ENCODE measurements at places on chromosomes 12 and 14.
A peak's percentile ranks its signal among the peaks of the same experiment; 100 is the strongest.

DNA sequence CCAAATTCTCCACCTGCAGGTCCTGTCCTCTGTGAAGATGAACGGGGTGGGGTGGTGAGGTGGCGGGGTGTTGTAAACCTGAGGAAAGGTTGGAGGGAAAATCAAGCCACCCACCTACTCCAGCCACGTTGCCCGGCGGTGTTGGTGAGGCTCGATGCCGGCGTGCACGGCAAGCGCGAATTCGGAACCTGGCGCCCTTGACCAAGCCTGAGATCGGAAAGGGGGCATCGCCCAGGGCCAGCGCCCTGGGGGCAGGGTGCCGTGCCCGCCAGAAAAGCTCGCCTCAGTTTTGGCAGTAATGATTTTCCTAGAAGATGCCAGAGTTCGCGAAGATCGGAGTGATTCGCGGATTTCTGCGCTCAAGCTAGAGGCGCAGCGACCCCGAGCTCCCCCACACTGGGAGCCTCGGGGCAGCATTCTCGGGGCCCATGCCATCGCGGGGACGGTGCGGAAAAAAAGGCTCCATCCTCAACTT, 817 bp downstream of the STXBP6 start:
- DNase-seq, result no peak

DNA sequence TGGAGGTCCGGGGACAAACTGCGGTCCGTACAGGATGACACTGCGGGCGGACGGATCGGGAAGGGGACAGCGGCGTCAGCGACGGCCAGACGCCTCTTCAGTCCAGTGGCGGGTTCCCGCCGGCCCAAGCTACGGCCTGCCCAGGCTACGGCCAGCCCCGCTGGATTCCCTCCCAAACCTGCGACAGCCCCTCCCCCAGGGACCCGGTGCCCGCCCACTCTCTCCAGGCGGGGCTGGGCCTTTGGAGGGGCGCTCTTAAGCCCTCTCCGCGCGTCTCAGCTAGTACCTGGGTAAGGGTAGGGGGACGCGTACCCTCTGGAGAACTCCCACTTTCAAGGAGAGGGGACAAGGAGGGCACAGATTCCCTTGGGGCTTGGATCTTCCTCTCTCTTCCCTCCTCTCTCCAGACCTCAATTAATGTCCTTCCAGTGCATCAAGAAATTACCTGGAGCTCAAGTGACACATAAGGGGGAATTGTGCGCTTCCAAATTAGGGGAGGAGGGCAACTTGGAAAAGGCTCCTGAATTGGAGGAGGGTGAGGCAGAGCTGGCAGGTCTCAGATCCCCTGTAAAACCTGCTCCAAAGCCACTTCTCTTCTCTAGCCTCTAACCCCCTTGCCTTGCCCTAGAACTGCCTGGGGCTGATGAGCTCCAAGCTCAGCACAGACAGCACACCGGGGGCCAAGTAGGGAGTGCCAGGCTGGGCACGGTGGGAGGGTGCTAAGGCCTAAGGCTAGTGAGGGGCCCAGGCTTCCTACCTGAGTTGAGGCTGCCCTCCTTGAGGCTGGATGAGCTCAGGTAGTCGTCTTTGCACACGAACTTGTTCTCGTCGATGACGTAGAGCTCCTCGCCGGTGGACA, 3.1 kb downstream of the LHX5 start:
- DNase-seq, result no peak

- no peak for DNase-seq
Observed at GRCh38 chr14:64391986-64392385, 3.8 kb downstream of the MTHFD1 start.

GRCh38 chr12:72574138-72574537, 302.0 kb downstream of the TRHDE start:
- DNase-seq, result no peak

DNA sequence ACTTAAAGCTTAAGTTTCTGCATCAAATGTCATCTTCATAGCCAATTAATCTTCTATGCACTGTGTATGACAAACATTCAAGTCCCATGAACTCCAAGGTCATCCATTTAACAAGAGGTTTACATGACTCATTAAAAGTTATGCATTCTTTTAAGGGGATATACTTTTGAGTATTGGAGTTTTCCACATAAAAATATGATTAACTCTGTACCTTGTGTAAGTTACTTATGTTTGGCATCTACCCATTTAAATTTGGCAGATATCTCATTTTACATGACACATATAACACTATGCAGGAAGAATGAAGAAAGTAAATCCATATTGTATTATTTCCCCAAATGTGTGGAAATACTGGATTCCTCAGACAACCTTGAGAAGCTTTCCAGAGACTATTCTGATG, 240.2 kb downstream of the PAX9 start:
- no peak for DNase-seq

DNA sequence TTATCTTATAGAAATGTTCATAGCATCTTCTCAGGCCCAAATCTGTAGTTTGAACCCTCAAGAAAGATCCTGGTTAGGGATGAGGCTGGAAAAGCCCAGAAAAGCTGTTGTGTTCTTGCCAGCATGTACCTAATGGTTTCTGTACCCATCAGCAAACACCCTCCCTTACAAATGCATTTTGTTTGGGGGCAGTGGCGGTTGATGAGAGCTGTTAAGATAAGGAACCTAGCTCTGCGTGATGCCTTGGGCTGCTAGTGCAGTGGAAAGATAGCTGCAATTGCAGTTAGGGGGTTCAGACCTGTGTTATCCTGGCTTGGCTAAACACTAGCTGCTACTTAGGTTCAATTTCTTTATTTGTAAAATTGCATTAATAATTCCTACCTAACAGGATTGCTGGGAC, 3.6 kb downstream of the TPH2 start:
- no peak for DNase-seq

DNA sequence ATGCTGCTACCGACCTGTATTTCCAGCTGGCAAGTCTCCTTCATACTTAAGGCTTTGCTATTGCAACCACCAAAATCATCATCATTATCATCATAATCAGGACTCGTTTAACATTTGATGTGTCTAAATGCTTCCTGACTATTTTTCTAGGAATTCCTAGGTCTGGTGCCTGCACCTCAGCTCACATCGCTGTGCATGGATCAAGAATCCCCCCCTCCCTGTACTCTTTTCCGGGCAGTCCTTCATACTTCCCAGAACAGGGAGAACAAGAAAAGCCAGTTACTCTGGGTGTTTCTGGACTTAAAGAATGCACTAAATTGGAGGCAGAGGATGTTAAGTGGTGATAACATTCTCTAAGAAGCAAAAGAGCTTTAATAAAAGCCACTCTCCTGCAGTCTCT, 9.4 kb downstream of the ERP27 start:
- DNase-seq, result no peak

DNA sequence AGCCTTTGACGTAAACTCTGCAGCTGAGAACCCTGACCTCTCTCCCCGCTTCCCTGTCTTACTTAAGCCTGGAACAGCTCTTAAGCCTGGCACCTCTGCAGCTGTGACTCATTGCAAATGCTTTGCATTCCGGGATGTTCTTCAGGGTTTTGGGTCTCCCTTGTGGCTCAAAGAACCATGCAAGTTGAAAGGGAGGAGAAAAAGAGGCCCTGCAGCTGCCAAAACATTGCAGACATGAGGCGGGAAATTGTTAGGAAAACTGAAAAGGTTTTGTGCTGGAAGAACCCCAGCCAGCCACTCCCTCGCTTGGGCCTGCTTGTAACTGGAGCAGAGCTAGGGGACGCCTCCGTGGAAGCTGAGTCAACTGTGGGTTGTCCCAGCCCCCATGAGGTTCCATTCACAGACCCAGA, 60.2 kb upstream of the FERMT2 start:
- DNase-seq, result no peak

GRCh38 chr12:64061868-64062375, 160.2 kb downstream of the KICS2 start:
- DNase-seq, result no peak

DNA sequence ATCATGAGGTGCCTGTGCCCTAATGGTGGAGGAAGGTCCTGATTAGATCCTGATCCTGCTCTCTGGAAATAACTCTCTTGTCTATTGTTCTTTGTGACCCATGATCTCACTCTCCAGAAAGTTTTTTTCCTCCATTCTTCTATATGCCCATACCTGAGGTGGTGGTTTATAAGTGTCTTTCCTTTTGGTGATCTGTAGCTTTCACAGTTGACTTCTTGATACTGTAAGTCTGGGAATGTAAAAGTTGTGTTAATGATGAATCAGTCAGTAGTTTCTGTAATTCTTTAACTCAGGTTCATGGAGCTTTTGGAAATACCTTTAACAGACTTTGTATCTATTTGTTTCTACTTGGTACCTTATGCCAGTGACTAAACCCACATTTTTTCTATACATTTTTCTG, 444.0 kb upstream of the FLRT2 start:
- DNase-seq, result no peak

DNA sequence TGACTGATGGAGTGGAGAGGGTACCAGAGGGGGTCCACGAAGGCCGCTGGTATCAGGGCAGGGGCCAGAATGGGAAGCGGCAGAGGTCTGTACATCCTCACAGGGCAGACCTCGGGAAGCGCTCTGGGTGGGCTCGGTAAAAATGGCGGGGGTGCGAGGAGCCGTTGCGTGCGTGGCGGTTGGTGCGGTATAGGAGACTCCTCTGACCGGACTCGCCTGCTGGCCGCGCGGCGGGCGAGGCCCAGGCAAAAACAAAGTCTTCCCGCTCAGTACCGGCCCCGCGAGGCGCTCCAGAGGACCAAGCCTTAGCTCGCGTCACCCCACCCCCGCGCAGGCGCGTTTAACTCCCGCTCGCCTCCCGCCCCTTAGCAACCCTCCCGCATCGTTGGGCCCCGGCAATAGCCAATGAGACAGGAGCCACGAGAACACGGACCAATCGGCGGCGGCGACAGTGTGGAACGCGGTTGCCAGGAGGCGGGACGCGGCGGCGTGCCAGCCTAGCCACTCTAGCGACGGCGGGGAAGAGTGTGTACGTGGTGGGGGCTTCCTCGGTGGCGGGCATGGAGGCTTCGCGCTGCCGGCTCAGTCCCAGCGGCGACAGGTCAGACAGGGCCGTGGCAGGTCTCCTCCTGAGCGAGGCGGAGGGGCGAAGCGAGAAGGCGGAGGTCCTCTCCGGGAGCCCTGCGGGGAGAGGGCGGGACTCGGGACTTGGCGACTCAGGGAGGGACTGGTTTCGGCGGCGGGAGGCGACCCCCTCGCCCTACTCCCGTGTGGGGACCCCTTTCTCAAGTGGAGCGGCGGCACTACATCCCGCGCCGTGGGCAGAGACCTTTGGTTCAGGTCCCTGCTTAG, at the start of gene TULP3:
Gene TULP3 (plus strand): TSS at position 504 of the 852 bp plus-strand sequence. CDS start 57 bp downstream, at position 561.
- DNase-seq, result peak; percentile 99

DNA sequence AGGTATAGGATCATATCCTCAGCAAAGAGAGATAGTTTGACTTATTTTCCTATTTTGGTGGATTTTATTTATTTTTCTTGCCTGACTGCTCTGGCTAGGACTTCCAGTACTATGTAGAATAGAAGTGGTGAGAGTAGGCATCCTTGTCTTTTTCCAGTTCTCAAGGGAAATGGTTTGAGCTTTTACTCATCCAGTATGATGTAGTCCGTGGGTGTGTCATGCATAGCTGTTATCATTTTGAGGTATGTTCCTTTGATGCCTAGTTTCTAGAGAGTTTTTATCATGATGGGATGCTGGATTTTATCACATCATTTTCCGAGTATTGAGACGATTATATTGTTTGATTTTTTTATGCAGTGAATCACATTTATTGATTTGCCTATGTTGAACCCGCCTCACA, 97.2 kb downstream of the MGAT4C start:
- DNase-seq, result no peak

DNA sequence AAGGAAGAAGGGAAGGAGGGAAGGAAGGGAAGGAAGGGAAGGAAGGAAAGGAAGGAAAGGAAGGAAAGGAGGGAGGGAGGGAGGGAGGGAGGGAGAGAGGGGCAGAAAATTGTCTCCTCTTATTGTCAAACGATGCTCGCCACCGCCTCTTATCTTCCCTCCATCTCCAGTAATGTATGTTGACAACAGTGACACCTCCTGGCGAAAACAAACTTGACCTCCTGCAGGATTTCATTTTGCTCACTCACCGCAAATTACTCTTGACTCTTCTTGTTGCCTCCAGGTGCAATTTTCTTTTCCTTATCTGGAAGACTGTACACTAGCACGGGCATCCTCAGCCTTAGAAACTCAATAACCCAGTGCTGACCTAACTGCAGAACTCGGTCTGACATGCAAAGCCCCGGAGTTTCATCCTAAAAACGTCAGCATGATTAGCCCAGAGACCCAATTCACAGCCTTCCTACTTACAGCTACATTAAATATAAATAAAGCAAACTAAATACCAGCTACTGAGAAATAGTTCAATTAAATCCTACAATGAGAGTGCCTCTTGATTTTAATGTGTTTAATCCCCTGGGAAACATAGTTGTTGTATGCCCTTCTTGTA, 512.4 kb upstream of the TMPO start:
- peak; percentile 25 for DNase-seq

DNA sequence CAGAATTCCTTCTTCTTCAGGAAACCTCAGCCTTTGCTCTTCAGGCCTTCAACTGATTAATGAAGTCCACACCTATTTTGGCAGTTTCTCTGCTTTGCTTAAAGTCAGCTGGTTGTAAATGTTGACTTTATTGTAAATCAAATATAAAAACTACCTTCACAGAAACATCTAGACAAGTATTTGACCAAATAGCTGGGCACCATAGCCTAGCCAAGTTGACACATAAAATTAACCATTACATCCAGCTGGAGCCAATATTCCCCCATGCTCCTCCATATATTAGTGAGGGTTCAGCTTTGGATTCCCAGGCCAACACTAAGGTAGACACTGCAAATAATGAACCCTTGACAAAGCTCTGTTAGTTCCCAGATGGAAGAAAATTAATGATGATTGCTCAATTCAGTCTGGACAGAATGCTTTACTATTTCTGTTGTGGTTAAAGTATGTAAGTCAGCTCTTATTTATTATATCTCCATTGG, 125.5 kb downstream of the ZFP36L1 start:
- DNase-seq, result no peak

DNA sequence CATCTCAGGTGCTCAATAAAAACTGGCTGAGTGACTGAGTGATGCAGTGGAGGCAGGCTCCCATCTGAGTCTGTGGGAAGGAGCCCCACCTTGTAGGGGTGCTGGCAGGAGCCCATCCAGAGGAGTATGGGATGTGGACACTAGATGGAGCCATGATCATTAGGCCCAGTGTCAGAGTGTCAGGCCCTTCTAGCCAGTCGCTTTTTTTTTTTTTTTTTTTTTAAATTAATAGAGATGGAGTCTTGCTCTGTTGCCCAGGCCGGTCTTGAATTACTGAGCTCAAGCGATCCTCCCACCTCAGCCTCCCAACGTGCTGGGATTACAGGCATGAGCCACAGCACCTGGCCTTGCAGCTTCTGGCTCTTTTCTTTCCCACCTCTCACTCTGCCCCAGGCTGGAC, 11.5 kb downstream of the RITA1 start:
- peak; percentile 83 for DNase-seq

GRCh38 chr12:92719674-92720073, 16.9 kb downstream of the PLEKHG7 start:
- DNase-seq, result no peak

GRCh38 chr12:92503971-92504593, 198.7 kb upstream of the PLEKHG7 start:
- DNase-seq, result no peak

DNA sequence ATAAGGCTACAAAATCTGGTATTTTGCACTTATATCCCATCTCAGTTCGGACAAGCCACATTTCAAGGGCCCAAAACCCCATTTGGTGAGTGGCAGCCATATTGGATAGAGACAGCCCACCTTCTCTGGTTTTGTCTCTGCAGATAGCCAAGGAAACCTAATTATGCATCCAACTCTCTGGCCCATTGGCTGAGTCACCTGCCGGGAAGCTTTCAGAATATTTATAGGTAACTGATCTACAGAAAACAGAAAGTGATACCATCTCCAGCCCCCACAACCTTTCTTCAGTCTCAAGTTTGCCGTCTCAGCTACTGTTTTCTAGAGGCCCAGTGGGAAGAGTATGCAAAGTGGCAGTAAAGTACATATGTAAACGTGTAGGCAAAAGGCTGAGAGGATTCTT, 33.7 kb upstream of the PPP1CC start:
- DNase-seq, result no peak
